ENCODE measurements at places on chromosomes 3 and 15.

GRCh38 chr3:56918111-56918568, 116.4 kb upstream of the ARHGEF3 start:
- DNase-seq = peak; percentile 74

GRCh38 chr15:81195339-81195864, 1.3 kb upstream of the IL16 start:
- DNase-seq = no peak

GRCh38 chr3:152968388-152969024, 133.6 kb downstream of the P2RY1 start:
- DNase-seq = no peak

DNA sequence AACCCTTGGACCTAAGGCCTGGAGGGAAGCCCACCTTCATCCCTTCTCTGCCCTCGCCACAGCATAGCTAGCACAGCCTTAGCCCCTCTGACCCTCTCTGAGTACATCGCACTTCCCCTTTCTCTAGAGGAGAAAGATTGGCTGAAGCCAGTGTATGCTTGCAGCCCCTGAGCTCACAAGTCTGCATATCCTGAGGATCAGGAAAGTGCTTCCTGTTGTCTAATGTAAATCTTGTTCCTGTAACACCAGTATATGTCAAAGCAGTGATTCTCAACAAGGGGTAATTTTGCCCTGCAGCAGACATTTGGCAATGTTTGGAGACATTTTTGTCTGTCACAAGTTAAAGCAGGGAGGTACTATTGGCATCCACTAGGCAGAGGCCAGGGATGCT, 2.2 kb upstream of the PRKCD start:
- DNase-seq = no peak

GRCh38 chr3:161940621-161940965, 444.0 kb downstream of the OTOL1 start:
- no peak for DNase-seq

DNA sequence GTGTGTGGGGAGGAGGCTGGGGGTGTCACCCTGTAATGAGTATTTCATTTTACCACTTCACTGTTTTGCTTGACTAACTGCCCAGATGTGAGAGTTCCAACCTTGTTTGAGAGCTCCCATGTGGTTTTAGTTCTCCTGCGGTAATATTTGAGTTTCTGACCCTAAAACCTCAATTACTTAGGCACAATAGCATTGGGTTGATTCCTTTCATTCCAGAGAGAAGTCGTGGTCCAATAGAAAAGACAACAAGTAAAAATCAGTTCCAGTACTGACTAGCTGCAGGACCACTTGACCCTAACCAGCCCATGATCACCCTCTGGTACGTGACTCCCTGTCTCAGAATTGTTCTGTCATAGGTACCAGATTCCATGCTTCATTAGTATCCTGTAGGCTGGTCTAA, 630.4 kb downstream of the CADM2 start:
- no peak for DNase-seq

- DNase-seq = no peak
Measured at GRCh38 chr3:144031938-144032337, 60.3 kb downstream of the DIPK2A start.

- DNase-seq = no peak
Measured at GRCh38 chr3:43178891-43179366, 73.0 kb upstream of the POMGNT2 start.

GRCh38 chr3:186108106-186108940, 566 bp downstream of the ETV5 start:
- DNase-seq = peak; percentile 20

GRCh38 chr3:66104535-66104934, 65.8 kb upstream of the MAGI1 start:
- no peak for DNase-seq

DNA sequence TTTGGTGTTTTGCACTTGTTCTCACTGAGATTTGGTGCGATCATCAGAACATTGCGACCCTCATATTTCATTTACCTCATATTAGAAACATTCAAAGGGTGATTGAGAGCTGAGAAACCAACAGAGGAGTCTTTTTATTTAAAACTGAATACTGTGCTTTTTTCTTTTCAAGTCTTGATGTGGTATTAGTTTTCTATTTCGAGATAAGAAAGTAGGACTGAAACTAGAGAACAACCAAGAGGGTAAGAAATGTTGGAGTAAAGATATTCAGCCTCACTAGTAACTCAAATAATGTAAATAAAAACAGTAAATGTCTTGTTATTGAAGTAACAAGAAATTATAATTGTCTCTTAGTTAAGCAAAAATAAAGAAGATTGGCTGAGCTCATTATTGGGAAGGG, 26.5 kb downstream of the EFHB start:
- no peak for DNase-seq

DNA sequence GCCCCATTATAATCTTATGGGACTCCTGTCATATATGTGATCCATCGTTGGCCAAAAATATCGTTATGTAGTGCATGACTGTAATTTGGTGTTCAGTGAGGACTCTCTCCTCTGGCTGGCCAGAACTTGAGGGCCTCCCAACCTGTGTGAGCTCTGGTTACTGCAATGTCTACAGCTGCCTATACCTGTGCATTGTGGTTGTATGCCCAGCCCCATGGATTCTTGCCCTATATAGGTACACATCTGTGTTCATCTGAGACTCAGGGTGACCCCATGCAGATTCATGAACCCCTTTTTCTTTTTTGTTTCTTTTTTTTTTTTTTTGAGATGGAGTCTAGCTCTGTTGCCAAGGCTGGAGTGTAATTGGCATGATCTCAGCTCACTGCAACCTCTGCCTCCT, 32.6 kb upstream of the KLF13 start:
- DNase-seq = no peak

GRCh38 chr3:137409584-137409983, 354.5 kb upstream of the SOX14 start:
- no peak for DNase-seq

DNA sequence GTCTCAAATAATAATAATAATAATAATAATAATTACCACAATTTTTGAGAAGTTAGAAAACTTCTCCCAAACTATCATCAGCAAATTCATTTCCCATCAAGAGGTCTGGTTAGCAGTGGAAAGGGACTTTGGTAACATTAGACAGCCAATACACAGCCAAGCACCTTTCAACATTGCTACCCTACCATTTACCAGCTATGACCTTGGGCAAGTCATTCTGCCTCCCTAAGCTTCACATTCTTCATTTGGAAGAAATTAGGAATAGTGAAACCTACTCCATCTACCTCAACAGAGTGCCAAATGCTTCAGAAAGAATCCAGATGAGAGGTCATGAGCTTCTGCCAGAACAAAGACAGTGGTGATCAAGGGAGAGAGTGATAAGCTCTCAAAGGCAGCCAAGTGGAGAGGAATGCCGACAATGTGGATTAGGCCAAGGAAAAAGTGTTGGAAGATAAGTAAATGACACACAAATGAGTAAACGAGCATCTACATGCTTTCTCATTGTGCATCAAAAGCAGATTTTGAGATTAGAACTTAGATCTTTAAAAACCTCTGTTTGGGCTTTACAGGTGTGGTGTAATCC, 42.9 kb upstream of the LPP start:
- DNase-seq = no peak

- DNase-seq = no peak
Measured at GRCh38 chr15:40955930-40956540, 2.8 kb downstream of the CHAC1 start.

- DNase-seq = no peak
Measured at GRCh38 chr3:120098710-120099109, 4.5 kb upstream of the GSK3B start.

Data from activated CD4-positive, alpha-beta T cell treated with anti-CD3 and anti-CD28 coated beads, Interleukin-2, amount 50 U/mL, for 48 hours (primary cell).